Stimulated activated CD8-positive, alpha-beta memory T cell treated with anti-CD3 and anti-CD28 coated beads, Interleukin-2, amount 100 ng/mL, for 1 hour (primary cell): ENCODE measurements at places on chromosomes 11 and 22.

DNA sequence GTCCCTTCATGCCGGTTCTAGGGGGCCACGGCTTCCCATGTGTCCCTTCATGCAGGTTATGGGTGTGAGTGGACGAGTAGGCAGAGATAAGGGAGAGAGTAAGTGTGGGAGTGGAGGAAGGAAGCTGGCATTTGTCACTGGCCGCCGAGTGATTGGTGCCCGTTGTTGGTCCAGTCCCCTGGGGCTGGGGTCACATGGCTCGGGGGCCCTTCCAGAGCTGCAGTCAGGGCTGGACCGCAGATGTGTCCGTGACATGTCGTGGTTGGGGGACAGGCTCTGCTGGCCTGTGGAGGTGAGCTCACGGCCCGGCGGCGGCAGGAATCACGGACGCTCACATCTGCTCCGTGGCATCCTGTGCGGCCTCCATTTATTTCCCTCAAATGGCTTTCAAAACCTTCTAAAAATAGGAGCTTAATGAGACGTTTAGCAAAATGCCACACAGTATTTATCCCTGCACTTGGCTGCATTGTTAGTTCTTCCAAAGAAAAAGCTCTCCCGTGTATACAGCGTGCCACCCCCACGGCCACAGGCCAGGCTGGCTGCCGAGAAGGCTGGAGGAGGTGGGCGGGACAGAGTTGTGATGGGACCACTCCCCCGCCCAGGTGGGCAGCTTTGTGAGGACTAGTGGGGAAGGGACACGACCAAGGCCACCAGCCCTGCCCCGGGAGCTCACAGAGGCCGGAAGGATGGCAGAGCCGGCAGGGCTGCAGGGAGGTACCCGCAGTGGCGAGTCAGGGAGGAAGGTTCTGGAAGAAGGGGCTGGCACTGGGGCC lies 386.7 kb downstream of the TBC1D22A start:
- DNase-seq: no peak

DNA sequence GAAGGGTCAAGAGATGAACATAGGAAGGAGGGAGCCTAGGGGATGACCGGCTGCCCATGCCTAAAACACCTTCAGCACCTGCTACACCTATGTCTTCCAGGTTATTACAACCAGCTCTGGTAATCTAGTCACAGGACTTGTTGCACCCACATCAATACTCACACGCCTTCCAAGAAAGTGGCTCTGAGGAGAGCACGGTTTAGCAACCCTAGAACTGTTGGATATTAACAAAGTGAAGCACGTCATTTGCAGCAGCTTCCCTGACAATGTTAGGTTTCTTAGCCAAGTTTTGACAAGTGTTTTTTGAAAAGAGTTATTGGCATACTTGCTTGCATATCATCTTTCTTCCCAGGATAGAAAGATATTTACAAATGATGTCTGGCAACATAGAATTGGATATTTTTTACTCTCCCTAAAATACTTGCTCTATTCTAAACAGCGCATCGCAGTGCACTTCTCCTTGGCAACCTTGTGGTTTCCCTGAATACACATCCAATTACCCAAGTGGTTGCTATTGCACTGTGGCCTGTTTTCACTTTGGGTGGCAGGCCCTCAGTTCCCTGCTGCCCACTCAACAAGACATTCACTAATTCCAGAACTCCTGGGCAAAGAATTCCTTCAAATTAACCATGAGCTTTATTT lies 94.3 kb upstream of the ARHGAP42 start:
- DNase-seq: no peak

- DNase-seq: no peak
Observed at GRCh38 chr11:131073167-131073566, 156.9 kb upstream of the SNX19 start.

DNA sequence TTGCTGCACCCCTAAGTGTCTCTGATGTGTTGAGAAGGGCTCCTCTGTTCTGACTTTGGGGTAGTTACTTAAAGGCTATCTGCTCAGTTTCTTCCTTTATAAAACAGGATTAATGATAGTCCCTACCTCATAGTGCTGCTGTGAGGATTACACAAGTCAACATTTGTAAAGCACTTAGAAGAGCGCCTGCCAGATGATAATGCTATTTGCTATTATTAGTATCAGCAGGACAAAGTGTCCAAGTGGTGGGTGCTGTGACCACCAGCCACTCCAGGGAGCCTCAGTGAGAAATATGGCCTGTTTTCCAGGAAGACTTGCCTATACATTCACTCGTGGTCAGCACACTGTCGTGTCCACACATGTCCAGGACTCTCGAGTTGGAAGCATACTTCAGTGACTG lies 16.2 kb downstream of the POU2F3 start:
- DNase-seq: no peak

- no peak for DNase-seq
Observed at GRCh38 chr11:70089631-70090030, 11.5 kb downstream of the ANO1 start.

GRCh38 chr11:79157738-79158137 lies 283.1 kb downstream of the TENM4 start:
- no peak for DNase-seq

GRCh38 chr11:36594316-36594989 lies at the start of gene IFTAP:
IFTAP (plus strand) TSS chr11:36594502; CDS start chr11:36610104, 15,602 bp downstream.
- DNase-seq: no peak

- no peak for DNase-seq
Observed at GRCh38 chr11:859394-860131, 16.9 kb downstream of the TSPAN4 start.

- no peak for DNase-seq
Observed at GRCh38 chr11:64655941-64656601, 65.1 kb downstream of the SLC22A12 start.
